COLO829 (cell line): ENCODE measurements at places on chromosomes 12 and 14.
A peak's percentile ranks its signal among the peaks of the same experiment; 100 is the strongest.

GRCh38 chr14:78157494-78158437 is 12.4 kb upstream of the NRXN3 start:
- no peak for DNase-seq

- DNase-seq: no peak
Observed at GRCh38 chr14:73739899-73740617, 25.9 kb upstream of the PNMA1 start.

- no peak for DNase-seq
Observed at GRCh38 chr12:31687101-31687527, 27.6 kb downstream of the ETFBKMT start.

GRCh38 chr14:58131386-58131785 is 20.6 kb downstream of the ARMH4 start:
- peak; percentile 17 for DNase-seq

DNA sequence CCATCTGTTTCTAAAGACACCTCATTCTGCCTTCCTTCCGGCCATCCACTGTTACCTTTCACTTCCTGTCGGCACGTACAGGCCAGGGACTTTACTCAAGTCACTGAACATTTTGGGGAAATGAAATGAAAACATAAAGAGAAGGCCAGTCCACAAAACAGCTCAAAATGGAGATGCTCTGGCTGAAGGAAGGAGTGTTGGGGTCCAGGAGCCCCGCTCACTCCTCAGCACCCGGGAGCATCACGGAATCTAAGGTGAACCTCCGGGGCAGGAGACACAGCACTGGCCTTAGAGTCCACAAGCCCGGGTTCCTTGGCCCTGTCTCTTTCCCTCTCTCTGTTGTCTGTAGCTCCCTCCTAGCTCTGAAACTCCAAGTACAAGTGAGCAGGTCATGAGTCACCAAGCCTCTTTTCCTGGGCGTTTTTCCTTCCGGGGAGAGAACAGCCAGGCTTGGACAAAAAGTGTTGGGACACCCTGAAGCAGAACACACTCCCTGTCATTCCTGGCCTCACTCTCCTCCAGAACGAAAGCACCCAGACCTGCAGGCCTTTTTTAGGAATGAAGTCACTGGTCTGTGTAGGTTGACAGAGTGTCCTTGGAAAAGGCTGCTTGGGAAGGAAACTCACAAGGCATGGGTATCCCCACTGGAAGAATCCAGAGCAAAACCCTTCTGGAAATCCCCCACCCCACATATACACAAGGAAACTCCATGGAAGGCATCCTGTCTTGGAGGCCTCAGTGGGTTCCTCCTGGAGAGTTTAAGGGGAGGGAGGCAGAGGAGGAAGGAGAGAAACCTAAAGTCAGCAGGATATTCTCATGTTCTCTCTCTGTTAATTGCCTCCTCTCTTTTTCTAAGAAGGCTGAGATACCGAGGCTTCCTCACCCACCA is 245.3 kb downstream of the ZFP36L1 start:
- DNase-seq: peak; percentile 70

DNA sequence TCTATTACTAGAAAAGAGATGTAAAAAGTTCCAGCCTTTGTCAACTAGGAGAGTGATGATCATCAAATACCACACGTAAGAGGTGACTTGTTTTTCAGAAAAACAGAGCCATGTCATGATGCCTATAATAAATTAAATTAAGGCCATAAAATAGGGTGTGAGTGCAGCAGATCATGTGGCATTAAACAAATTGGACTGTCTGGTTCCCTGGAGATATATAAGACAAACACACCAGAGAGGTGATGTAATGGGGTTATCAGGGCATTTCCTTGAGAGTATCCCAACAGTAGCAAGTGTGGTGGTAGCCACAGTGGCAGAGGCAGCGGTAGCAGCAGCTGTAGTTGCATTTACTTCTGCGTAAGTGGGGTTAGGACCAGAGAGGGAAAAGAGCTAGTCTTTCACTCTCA is 14.6 kb upstream of the GALNT6 start:
- no peak for DNase-seq

DNA sequence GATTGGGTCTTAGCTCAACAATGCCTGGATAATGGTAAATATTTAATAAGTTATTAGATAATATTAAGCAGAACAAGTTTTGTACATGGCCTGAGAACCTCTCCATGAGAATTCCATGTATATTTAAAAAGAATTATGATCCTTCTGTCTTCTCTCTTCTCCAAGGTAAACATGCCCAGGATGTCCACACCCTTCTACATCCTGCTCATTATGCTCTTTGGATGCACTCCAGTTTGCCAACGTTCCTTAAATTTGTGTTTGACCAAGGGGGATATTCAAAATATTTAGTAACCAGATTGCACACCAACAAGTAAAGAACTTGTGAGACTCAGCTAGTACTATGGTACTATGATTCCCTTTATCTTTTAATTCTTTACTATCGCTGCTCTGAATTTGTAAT is 44.8 kb upstream of the ERGIC2 start:
- DNase-seq: no peak

GRCh38 chr12:75953312-75953906 is 78.2 kb downstream of the PHLDA1 start:
- no peak for DNase-seq

DNA sequence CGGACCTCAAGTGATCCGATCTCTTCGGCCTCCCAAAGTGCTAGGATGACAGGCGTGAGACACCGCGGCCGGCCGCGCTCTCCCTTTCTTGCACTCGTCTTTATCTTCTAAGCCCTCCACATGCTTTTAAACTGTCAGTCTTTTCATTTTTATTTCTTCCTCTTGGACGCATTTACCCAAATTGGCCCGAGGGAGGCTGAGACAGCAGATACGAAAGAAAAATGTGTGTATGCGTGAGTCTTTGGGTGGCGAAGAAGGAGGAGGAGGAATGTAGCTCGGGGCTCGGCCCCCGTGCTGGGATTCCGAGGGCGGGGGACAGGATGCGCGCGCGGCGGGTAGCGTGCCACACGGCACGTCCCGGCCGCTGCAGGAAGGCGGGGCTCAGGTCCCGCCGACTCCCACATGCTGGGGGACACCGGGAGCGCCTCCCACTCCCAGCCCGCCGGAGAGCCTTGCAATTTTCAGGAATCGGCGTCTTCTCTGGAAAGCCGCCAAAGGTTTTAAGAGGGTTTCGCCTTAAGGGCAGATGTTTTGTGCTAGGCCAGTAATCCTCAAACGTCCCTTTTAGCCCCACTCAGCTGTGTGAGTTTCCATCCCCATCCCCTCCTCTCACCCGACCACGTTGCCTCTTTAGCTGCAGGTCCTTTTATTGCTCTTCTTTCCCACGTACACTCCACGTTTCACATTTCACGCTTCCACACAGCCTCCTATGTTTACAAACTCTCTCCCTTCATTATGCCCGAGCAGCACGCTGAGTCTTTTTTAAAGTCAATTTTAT is 34.7 kb upstream of the SLC2A3 start:
- peak; percentile 85 for DNase-seq

GRCh38 chr14:81222126-81222525 is 1.4 kb upstream of the GTF2A1 start:
- no peak for DNase-seq

DNA sequence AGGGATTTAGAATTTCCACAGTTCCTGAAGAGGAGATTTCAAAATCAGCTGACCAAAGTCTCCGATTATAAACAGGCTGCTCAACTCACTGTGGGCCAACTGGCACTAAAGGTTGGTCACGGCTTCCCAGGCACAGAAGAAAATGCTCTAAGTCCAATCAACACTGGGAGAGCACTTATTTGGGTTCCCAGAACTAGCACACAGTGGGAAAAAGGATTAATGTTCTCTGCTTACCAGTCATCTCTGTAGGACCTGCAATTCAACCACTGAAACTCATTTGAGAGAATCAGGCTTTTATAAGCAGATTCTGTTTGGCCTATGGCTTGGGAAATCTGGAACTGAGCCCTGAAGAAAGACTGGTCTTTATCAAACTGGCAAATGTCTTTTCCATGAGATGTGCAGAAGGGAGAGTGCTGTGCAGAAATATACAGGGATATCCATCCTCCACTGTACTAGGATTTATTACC is 49.4 kb downstream of the ABCC9 start:
- no peak for DNase-seq

GRCh38 chr14:56217380-56218045 is 99.3 kb downstream of the PELI2 start:
- DNase-seq: no peak
